CD4-positive, alpha-beta T cell treated with Interleukin-17A for 4 hours (primary cell): ENCODE measurements at places on chromosomes 2 and 18.

DNA sequence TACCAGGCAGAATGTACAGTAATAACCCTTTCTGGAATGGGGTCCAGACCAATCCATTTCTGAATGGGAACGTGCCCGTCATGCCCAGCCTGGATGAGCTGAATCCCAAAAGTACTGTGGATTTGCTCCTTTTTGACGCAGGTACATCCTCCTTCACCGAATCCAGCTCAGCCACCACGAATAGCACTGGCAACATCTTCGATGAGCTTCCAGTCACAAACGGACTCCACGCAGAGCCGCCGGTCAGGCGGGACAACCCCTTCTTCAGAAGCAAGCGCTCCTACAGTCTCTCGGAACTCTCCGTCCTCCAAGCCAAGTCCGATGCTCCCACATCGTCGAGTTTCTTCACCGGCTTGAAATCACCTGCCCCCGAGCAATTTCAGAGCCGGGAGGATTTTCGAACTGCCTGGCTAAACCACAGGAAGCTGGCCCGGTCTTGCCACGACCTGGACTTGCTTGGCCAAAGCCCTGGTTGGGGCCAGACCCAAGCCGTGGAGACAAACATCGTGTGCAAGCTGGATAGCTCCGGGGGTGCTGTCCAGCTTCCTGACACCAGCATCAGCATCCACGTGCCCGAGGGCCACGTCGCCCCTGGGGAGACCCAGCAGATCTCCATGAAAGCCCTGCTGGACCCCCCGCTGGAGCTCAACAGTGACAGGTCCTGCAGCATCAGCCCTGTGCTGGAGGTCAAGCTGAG is 89.6 kb downstream of the SH3BP4 start:
- no peak for DNase-seq

- no peak for DNase-seq
Measured at GRCh38 chr2:112472547-112473263, 9.3 kb upstream of the TTL start.

GRCh38 chr2:223404616-223405015 is 197.5 kb downstream of the SCG2 start:
- DNase-seq = no peak

DNA sequence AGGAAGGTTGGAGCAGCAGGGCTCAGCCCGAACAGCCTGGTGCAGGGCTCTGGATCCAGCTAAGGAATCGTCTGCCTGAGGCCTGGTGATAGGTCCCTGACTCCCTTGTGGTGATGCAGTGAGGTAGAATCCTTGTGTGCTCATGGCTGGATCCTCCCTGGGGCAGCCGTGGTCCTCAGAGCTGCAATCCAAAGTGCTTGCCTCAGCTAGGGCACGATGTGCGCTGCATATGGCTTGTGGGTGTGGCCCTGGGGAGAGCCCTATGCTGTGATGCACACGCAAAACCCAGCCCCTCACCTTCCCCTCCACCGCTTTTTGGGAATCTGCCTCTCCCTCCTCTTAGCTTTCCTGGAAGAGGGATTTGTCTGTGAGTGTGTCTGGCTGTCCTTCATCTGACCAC is 142.2 kb downstream of the DYSF start:
- no peak for DNase-seq

- DNase-seq = no peak
Measured at GRCh38 chr2:19369341-19369955, 11.0 kb upstream of the OSR1 start.

DNA sequence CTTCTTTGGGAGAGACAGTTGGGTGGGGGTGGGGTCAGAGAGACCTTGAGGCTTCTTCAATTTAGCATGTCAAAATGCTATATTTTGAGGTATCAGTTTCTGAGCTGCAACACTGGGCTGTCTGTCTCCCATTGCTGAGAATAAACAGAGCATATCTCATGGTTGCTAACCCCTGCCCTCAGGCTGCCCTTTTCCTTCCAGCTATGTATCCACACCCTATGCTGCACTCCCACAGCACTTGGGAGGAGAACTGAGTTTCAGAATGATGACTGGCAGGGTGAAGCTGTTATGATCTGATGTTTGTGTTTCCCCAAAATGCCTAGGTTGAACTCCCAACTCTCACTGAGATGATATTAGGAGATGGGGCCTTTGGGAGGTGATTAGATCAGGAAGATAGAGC is 794.0 kb downstream of the RNF144A start:
- DNase-seq = no peak

- no peak for DNase-seq
Measured at GRCh38 chr2:133661392-133661791, 93.1 kb upstream of the NCKAP5 start.

- no peak for DNase-seq
Measured at GRCh38 chr2:39642051-39642718, 23.5 kb upstream of the TMEM178A start.
